T-cell (primary cell): ENCODE measurements at places on chromosomes 5 and 9.

GRCh38 chr9:16679327-16679821 is 191.1 kb downstream of the BNC2 start:
- no peak for DNase-seq

GRCh38 chr9:131685753-131686706 is 53.8 kb downstream of the RAPGEF1 start:
- no peak for DNase-seq

GRCh38 chr9:134173127-134174072 is 9.0 kb upstream of the RNU6ATAC start:
- no peak for DNase-seq

DNA sequence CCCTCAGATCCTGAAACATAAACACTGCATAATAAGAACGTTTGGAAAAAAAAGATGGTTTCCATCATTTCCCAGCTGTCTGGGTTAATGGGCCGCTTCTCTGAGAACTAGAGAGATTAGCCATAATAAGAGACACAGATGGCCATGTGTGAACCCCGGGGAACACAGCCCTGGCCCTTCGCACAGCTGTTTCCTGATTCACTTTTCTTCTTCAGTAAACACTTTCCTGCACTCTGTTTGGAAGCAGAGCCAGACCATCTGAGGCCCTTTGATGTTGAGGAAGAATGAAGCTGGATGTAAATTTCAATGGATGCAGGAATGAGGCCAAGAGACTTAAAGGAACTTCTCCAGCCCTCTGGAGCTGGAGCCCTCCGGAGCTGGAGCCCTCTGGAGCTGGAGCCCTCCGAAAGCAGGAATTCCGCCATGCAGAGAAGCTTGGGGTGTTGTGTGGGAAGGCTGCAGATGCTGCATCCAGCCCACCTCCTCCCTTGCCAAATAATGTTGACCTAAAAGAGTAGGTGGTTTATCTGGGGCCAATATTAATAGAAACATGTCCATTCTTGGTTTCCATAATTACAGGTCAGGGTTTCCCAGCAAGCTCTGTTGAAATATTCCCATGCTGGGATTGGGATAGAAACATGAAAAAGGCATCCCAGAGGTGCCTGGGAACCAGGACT is 218.9 kb downstream of the NXNL2 start:
- no peak for DNase-seq

DNA sequence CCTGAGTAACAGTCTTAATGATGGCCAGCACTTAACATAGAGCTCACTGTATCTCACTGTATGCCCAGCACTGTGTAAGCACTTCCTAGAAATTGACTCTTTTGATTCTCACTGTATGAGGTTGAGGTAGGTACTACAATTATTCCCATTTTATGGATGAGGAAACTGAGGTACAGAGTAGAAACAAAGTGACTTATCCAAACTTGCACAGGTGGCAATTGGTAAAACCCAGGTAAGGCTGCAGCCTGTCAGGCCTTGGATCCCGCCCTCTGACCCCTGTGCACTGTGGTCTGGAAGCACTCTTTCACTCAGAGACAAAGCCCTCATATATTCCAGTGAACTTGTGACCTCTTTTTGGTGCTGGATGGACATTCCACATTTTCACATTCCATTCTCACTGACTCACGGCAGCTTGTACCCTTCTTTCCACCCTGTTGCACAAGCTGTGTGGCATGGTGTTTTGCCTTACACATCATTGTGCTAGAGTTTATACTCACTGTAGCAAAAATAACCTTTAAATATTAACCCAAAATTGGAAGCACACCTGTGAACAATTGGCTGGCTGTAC is 21.7 kb downstream of the ANKRD55 start:
- no peak for DNase-seq
